ENCODE measurements at places on chromosomes 11 and 22.
A peak's percentile ranks its signal among the peaks of the same experiment; 100 is the strongest.

DNA sequence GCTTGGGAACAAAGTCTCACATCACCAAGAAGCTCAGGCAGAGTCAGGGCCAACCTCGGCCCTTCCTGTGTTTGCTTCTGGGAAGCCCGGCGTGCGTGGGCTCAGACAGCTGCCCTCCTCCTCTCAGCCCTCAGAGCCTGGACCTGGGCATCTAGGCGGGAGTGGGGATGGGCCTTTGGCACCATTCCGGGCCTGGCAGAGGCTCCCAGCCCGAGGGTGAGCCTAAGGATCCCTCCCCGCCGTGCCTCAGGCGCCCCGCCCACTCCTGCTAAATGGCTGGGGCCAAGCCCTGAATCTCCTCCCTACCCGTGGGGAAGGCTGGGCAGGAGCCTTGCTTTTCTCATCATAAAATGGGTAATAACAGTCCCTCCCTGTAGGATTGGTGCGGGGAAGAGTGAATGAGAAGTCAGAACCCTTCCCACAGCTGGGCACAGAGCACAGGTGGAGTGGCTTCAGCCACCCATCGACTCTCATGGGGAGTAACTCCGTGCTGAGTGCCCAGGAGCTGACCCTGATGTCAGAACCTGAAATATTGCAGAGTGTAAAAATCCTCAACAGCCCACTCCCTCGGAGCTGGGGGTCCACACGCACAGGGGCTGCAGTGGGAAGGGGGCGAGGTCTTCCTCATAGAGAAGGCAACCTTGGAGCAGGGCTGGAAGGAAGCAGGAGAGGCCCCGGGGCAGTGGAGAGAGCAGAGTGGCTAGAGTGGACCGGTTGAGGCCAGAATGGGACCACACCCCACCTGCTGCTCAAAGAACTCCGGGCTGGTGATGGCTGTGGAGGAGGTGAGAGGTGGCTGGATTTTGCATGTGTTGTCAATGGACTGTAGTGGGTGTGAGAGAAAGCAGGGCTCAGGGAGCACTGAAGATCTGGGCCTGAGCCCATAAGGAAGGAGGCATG is 18.8 kb upstream of the CDKN1C start:
- DNase-seq: no peak

GRCh38 chr22:27987557-27987956 is 68.5 kb upstream of the PITPNB start:
- no peak for DNase-seq

GRCh38 chr11:125343718-125344131 is 152.3 kb downstream of the FEZ1 start:
- DNase-seq: no peak

GRCh38 chr11:122436188-122436555 is 219.3 kb upstream of the UBASH3B start:
- DNase-seq: no peak

DNA sequence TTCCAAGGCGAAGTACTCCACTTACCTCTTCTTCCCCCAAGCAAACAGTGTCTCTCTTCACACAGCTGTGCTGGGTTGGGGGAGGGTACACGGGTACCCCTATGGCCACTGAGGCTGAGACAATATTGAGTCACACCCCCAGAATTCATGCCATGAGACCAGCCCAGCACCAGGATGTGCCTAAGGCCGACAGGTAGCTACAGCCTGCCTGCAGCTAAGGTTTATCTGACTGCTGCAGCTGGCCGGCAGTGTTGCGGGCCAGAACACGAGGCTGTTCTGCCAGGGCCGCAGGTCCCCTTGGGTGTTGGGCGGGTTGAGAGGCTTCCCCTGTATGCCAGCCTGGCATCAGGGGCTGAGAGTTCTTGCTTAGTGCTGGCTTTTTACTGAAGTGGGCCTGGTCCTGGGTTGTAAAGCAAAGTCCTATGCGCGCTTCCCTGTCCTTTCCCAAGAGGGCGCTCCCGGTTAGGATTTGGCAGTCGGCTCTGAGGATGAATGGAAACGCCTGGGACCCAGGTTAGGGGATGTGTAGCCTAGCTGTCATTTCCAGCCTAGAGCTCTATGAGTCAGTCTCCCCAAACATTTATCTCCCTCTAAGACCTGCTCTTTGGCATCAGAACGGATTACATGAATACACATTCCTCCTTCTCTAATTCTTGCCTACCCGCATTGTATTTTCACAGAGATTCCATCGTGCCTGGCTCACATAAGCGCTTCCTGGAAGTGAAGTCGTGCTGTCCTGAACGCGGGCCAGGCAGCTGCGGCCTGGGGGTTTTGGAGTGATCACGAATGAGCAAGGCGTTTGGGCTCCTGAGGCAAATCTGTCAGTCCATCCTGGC is 7.1 kb downstream of the USP18 start:
- DNase-seq: peak; percentile 33

GRCh38 chr11:92685049-92685448 is 284.4 kb upstream of the MTNR1B start:
- no peak for DNase-seq

DNA sequence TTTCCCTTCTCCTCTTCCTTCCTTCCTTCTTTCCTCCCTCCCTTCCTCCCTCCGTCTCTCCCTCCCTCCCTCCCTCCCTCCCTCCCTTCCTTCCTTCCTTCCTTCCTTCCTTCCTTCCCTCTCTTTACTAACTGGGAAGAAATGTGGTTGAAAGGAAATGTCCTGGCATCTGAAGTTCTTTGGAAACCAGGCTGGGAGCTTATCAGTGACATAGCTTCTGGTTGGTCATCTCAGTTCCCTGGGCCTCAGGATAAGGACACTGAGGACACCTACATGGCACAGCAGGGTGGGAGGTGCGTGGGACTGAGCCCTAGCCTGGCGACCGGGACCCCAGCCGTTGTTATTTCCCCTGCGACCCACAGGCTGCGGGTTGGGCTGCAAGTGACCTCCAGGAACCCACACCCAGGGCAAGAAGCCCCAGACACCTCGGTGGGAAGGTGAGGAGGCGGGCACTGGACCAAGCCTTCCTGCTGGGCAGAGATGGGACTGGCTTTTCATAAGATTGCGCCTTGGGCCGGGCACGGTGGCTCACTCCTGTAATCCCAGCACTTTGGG is 1486.5 kb downstream of the TBC1D22A start:
- DNase-seq: no peak

DNA sequence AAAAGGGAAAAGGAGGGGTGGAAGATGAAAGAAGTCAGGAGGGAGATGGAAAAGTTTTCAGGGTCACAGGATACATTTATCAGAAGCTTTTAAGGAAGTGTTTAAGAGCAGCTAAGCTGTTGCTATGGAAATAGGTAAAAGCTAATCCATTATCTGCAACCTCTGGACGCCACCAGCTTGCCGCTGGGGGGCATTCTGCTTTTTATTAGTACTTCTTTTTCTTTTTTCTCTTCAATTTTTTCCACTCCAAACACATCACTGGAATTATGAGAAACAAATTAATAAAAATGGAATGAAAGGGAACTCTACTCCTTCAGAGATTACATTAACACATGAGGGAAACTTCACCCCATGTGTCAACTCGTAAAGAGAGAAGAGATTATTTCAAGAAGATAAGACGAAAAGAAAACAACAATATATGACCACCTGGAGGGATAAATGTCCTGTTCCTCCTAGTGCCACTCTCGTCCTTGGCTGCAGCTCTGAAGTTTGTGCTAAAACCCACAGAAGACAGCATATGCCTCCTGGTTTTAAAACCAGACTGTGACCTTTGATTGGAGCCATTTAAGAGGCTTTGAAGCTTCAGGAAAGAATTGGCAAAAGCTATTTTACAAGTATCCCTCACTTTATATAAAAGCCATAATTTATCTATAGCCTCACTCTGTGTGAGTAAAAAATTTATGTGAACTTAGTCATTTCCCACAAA is 972.8 kb downstream of the OPCML start:
- no peak for DNase-seq

GRCh38 chr22:42343531-42344081 is 73.2 kb upstream of the TCF20 start:
- no peak for DNase-seq

DNA sequence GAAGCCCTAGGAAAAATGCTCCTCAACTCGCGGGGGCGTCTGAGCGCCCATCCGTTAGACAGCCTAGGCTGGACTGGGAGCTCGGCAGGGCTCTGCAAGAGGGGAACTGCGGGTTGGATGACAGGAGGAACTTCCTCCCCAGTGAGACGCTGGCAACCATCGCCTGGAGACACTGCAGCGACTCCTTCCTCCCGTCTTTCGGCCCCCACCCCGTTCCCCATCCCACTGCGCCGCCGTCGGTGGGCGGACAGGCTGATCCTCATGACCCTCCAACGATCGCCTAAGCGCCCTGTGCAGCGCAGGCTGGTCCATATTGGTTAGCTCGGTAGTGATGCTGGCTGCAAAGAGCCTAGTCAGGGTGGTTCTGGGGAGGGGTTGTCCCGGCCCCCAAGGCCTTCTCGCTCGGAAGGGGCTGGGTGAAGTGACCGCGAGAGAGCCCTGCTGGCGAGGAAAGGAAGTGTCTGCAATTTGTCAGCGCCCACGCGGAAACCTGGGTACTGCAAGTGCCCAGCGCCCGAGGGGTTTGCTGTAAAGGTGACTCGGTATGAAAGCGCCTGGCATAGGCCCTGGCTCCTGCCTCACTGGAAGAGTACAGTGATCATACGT is 638 bp downstream of the NRGN start:
- DNase-seq: peak; percentile 50

GRCh38 chr11:64834723-64835615 is 9.5 kb downstream of the CDC42BPG start:
- DNase-seq: no peak
